ENCODE measurements at places on chromosomes 16 and 17.
A peak's percentile ranks its signal among the peaks of the same experiment; 100 is the strongest.

- peak; percentile 34 for DNase-seq
Measured at GRCh38 chr16:68664297-68664696, 19.2 kb downstream of the CDH3 start.

DNA sequence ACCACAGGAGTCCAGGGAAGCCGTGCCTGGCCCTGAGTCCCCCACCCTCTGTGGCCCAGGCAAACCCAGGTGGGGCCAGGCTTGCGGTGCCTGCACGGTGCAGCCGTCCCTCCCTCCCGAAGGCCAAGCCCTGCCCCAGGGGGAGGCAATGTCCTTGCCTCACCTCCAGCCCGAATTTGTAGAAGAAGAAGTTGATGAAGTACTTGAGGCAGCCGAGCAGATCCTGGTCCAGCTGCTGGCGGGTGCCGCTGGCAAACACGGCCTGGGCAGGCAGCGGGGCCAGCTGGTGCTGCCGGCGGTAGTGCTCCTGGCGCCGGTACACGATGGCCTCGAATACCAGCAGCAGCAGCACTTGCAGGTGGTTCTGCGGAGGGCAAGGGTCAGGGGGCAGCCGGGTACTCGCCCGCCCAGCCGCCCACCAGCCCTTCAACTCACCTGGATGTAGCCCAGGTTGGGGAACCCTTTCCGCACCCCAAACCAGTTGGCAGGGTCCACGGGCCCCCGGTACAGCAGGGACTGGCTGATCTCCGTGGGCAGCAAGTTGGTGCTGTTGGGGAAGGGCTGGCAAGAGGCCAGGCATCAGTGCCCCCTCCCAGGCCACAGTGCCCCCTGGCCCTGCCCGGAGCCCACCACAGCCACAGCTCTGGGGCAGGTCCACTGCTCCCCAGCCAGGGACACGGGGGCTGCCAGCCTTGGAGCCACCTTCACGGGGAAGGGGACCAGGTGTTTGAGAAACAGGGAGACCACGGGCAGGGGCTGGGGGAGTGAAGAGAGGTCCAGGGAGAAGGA is 26.1 kb downstream of the CTU2 start:
- no peak for DNase-seq

GRCh38 chr16:4402439-4403132 is 13.8 kb downstream of the CORO7 start:
- peak; percentile 69 for DNase-seq

- peak; percentile 62 for DNase-seq
Measured at GRCh38 chr17:78915872-78916632, 9.1 kb downstream of the TIMP2 start.

DNA sequence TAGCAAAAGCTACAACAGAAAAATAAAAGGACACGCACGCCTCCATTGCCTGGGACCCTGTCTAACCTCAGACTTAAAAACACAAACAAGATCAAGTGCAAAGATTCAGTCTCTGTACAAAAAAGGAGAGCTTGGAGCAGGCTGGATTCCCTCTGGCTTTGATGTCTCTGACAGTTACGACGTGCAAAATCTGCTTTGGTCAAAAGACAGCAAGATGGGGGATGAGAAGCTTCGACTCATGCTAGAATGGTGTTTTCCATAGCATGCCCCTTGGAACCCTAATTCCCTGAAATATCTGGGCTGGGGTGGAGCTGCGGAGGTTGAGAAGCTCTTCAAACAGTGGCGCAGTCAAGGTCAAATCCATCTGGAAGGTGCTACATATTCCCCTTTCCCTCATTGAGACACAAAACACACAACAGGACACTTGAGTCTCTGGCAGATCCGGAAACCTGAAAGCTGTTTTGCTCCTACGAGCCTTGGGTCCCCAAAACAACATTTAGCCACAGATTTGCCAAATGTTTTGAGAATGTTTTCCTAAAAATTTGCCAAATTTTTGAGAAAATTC is 9.1 kb downstream of the MYH11 start:
- no peak for DNase-seq

DNA sequence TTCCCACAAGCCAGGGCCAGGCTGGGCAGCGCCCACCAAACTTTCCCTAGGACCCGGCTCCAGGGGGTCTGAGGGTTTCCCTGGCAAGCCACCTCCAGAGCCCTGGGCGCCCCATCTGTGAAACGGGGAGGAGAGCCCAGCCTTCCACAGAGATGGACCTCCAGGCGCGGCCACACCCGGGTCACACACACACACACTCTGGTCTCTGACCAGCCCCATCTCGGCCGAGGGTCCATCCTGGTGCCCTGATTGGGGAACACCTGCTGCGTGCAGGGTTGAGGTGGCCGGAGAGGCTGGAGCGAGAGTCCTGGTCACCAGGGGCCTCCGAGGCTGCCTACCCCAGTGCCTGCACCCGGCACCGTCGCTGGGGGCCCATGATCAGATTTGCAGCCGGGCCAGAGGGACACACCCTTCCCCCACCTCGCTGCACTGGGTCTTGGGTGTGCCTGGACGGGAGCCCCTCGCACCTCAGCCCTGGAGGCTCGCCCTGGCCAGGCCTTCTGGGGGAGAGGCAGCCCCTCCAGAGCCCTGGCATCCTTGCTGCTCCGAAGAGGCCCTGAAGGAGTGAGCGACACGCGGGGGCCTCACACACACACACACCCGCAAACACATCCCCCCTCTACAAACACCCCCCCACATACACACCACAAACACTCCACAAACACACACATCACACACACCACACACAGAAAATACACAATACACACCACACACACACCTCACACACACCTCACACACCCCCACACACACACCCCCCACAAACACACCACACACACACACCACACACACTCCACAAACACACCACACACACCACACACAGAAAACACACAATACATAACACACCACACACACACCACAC is 29.7 kb downstream of the SLC25A10 start:
- no peak for DNase-seq

DNA sequence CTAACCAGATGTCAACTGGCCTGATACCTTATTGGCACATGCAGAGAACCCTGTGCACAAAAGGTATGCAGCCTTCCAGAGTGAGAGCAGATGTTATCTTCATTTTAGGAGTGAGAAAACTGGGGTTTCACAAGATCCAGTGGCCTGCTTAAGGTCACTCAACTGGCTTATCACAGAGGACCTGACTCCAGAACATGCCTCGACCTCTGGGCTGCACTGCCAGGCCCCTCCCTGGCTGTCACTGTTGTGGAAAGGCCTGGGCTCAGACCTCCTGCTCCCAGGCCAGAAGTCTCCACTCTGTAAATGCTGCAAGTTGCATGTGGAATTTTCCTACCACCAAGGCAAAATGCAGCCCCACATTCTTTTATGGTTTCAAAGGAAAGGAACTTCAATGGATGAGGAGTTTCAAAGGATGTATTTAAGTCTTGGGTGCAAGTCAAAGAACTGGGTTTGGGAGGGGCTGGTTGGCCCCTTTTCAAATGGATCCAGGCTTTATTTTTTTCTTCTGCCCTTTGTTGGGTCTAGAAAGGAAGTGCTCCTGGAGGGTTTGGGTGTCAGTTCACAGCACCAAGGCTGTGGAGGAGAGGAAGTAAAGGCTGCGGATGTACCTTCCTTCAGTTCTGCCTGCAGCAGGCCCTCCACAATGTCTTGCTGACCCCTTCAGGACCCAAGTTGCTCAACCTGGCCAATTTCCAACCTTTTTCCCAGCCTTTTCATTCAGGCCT is 30.4 kb upstream of the SMPD3 start:
- DNase-seq = no peak

- no peak for DNase-seq
Measured at GRCh38 chr16:75102595-75102994, 14.0 kb downstream of the LDHD start.

Measured in EL (cell line).